Osteoblast (primary cell): ENCODE measurements at places on chromosomes 13 and 19. TPM values are rescaled to one million over a fixed set of nuclear protein-coding genes. Genes with fewer than 3 reads are reported as not detected.

GJB6 gene
- total RNA-seq = not detected in 2 replicates

IZUMO1 gene
- total RNA-seq = not detected in 2 replicates

MICOS13 gene
- total RNA-seq = 21.0 and 25.9 TPM in 2 replicates

CCDC169 gene
- total RNA-seq = 3.8 and 5.1 TPM in 2 replicates

CTXN1 gene
- total RNA-seq = 1.5 and 2.5 TPM in 2 replicates

AMER2 gene
- not detected in 2 replicates for total RNA-seq

GRCh38 chr13:44435919-44436510, 62.4 kb downstream of the SERP2 start:
- no peak for DNase-seq

- no peak for DNase-seq
Observed at GRCh38 chr13:36848199-36848982, 29.4 kb downstream of the RFXAP start.

GRCh38 chr13:59680429-59681024, 483.2 kb downstream of the DIAPH3 start:
- peak; percentile 43 for DNase-seq

DNA sequence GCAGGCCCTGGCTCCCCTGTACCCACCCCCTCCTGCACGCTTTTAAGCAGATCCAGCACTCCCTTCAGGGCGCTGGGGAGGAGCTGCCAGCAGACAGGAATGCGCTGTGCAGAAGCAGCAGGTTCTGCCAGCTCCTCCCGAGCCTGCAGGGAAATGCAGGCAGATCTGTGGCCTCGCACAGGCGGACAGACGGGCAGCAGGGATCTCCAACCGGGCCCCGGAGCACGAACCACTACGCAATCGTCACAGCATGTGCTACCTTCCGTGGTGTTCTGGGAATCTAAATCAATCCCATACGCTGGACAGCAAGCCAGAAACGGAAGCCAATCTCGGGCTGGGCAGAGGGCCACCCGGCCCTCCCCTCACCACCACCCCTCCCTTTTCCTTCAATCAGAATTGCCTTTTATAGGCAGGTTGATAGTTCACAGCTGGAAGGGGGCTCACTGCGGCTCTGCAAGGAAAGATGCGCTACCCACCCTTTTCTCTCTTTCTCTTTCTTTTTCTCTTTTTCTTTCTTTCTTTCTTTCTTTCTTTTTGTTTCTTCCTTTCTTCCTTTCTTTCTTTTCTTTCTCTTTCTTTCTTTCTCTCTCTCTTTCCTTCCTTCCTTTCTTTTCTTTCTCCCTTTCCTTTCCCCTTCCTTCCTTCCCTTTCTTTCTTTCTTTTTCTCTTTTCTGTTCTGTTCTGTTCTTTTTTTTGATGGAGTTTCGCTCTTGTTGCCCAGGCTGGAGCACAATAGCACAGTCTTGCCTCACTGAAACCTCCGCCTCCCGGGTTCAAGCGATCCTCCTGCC, 99.9 kb downstream of the GNG7 start:
- DNase-seq = peak; percentile 85

DNA sequence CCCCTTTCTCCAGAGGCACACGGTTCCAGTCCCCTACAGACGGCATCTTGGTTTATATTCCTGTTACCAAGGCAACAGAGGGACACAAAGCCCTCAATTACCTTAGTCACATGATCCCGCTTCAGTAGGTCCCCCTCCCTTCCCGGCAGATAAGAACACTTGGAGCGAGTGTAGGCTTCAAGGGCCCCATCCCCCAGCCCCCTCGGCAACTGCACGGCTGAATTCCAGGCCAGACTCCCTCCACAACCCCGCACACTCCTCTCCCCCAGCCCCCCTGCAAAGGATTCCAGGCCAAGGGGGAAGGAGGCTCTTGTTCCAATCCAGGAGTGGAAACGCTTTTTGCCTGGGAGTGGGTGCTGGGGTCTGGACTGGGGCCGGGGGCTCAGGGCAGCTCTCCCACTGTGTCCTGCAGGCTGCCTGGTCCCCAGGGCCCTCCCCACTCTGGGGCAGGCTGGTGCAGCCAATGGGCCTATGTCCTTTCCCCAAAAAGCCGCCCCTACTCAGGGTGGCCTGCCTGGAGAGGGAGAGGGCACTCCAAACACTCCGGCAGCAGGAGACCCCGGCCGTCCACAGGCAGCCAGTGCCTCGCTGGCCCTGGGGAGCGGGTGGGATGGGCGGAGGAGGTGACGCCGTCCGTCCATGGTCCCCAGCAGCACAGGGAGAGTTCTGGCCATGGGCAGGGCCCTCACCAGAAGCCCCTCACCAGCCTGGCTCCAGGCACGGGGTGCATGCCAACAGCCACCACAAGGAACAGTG, 62.6 kb downstream of the MLLT1 start:
- DNase-seq = peak; percentile 81

DNA sequence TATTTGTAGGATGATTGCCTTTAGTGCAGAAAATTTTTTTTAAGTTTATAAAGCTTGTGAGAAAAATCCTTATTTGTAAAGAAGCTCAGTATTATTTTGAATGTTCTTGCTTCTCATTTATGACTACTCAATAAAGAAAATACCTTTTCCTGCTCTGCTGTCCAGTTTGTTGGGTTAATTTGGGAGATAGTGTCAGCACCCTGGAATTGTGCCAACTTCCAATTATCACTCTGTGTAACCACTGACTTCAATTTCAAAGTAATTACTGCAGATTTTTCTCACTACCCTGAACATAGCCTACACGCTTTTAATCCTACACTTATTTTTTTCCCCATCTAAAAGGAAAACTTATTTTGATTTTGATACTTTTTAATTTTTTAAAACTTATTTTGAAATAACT, 93.1 kb downstream of the GGACT start:
- no peak for DNase-seq

DNA sequence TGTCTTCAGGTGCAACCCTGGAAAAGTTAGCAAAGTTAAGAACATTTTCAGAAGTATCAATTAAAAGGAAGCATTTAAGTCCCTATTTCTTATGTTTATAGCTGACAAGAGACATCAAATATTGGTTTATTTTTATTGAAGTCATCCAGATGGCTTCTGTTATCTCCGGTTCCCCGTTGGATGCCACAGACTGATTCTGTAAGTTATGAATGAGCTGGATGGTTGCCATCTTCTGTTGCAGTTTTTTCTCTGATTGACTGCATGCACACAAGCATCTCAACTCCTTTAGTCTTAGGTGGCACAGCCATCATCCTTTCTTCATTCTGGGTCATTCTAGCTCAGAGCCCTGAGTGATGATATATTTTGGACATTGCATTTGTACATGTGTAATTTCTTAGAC, 10.6 kb upstream of the OXGR1 start:
- no peak for DNase-seq

GRCh38 chr19:3146677-3147100, 10.9 kb downstream of the GNA15 start:
- peak; percentile 77 for DNase-seq

- DNase-seq = no peak
Observed at GRCh38 chr13:95301968-95302393, 730 bp upstream of the ABCC4 start.

DNA sequence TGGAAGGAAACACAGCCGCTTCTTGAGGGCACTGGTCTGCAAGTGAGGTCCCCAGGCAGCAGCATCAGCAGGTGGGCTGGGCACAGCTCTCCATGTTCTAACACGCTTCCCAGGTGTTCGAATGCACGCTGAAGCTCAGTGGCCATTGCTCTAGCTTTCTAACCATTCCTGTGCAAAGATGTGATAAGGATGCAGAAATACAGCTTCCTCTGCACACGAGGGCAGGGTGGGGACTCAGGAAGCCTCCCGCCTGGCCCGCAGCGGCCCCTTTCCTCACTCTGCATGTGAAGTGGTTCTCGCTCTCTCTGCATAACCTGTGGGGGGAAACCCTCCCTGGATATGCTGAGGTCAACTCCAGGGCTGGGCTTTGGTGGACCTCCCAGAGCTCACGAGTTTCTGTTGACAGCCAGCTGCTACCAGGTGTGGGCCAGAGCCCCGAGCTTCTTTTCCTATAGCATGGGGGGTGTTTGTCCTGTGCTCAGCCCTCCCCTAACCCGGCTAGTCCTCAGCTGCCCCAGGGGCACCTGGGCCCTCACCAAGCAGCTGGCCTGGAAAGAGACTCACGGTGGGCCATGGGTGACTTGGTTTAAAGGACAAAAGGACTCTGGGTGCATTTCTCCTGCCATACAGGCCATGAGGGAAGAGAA, 168.2 kb downstream of the TEX29 start:
- DNase-seq = peak; percentile 63
